GDM1 (cell line): ENCODE measurements at places on chromosomes 1 and 21.

- no peak for DNase-seq
Observed at GRCh38 chr1:44012404-44012803, 18.9 kb downstream of the SLC6A9 start.

GRCh38 chr1:192311281-192311680 lies 5.5 kb upstream of the RGS21 start:
- no peak for DNase-seq

- DNase-seq: no peak
Observed at GRCh38 chr1:91704746-91705145, 181.2 kb downstream of the TGFBR3 start.

- DNase-seq: no peak
Observed at GRCh38 chr1:200478945-200479558, 69.2 kb upstream of the ZNF281 start.

DNA sequence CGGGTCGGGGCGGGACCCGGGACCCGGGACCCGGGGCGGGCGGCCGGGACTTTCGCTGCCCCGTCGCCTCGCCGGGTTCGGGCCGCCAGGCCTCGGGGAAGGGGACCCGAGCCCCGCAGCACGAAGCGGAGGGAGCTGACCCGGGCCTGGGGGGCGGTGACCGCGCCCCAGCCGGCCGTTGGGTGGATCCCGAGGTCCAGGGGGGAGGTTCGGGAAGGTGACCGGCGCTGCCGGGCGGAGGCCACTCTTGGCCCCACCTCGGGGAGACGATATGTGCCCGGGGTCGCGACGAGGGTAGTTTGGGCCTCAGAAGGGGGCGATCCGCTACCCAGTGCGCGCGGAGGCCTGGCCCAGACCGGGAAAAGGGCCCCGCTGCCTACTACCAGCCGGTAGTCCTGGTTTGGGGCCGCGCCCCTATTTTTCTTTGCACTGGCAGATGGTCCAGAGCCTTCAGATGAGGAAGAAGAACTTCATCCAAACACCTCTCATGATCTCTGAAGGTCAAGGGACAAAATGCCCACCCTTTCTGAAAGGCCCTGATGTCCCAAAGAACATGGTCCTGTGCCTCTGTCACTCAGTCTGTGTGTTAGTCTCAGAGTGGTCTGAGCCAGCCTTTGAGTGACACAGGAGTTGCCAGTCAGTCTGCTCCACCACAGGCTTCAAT lies 766 bp downstream of the AGO4 start:
- DNase-seq: peak; percentile 14

DNA sequence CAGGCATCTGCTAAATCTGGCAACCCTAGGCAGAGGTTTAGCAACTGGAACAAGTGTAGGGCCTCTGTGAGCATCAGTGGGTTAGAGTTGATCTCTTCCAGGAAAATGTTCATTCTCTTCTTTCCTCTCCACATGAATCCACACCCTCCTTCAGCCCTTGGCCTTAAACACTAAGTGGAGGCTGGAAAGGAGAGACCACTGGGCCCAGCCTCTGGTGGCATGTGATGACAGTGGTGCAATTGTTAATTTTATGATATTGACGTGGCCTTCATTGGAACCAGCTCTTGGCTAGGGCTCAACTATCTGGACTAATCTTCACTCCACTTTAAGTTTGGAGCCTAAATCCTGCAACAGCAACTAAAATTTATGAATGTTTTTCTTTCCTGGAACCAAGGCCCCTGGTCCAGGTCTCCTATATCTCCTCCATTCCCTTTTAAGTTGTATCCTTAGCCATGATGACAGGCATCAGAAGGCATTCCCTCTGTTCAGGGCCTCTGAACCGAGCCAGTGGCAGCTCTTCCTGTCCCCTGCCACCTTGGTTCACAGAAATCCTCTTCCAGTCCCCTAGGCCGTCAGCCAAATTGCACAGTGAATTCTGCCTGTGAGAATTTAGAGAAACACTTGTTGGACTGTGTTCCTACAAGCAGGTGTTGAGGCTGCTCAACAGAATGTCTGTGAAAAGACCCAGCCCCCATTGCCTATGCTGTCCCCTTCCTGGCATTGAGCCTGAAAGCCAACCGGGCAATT lies 132.2 kb downstream of the PSMG1 start:
- DNase-seq: no peak

GRCh38 chr21:41750532-41751151 lies 16.2 kb downstream of the RIPK4 start:
- no peak for DNase-seq

DNA sequence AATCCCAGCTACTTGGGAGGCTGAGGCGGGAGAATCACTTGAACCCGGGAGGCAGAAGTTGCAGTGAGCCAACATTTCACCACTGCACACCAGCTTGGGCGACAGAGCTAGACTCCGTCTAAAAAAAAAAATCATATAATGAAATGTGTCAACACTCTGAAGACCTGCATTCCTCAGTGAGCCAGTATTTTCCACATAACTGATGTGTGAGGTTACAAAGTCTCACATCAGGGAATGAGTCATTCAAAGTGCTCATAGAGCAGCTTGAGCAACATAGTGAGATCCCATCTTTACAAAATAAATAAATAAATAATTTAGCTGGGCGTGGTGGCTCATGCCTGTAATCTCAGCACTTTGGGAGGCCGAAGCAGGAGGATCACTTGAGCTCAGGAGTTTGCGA lies 65.5 kb downstream of the CASZ1 start:
- no peak for DNase-seq

GRCh38 chr1:217981430-217981829 lies 303.7 kb upstream of the RRP15 start:
- DNase-seq: no peak

- DNase-seq: no peak
Observed at GRCh38 chr1:161086457-161086856, 2.9 kb downstream of the NECTIN4 start.

DNA sequence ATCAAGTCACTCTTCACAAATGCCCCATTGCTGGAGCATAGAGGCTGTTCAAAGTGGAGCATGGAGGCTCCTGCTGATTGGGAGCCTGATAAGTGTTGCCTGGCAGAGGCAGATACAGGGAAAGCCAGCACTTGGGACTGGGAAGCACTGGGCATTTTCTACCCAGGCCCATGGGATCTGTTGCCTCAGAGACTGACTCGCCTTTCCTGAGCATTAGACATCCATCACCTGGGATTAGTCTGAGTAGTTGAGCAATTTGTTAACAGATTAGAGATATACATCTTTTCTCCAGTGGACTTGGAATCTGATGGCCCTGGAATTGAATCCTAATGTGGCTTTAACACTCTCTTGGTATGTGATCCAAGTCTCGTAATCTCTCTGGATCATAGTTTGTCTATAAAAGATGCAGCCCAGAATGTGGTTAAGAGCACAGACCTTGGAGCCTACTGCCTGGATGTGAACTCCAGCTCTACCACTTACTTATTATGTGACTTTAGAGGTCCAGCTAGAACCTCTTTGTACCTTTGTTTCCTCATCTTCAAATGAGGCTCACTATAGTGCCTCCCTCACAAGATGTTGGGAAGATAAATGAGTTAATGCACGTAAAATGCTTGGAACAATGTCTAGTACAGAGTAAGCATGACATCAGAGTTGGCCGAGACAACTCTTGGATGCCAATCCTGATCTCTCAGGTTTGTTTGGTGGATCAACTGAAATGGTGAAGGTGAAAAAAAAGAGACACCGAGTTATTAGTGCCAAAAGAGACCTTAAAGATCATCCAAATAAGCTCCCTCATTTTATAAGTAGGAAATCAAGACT lies 38.3 kb upstream of the NRDC start:
- no peak for DNase-seq

GRCh38 chr1:47469390-47469759 lies 31.5 kb downstream of the FOXD2 start:
- no peak for DNase-seq

DNA sequence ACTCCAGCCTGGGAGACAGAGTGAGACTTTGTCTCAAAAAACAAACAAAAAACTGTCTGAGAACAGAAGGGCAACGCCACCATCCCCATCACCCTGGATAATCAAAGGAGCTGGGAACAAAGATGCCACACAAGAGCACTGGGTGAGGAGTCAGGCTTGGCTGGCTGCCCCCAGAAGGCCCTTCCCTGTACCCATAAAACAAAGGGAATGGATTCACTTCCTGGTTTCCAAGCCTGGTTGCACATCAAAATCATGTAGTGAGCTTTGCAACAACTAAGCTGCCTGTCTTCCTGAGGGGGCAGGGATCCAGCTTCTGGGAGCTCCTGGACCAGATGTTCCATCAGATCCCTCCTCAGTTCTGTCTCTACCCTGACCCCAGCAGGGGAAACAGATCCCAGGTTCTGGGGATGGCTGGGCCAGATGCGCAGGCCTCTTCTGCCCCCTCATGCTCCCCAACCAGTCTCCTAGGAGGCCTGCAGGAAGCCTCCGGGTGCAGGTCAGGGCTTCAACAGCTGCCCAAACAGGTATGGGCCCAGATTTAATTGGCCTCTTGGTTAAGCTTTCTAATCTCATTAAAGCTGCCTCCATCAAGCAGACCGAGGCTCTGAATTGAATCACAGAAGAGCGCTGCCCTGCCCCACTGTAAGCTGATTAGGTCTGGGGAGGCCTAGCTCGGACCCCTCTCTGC lies 97.8 kb downstream of the MRPL37 start:
- DNase-seq: no peak

- DNase-seq: no peak
Observed at GRCh38 chr1:14522077-14522925, 76.2 kb upstream of the KAZN start.

DNA sequence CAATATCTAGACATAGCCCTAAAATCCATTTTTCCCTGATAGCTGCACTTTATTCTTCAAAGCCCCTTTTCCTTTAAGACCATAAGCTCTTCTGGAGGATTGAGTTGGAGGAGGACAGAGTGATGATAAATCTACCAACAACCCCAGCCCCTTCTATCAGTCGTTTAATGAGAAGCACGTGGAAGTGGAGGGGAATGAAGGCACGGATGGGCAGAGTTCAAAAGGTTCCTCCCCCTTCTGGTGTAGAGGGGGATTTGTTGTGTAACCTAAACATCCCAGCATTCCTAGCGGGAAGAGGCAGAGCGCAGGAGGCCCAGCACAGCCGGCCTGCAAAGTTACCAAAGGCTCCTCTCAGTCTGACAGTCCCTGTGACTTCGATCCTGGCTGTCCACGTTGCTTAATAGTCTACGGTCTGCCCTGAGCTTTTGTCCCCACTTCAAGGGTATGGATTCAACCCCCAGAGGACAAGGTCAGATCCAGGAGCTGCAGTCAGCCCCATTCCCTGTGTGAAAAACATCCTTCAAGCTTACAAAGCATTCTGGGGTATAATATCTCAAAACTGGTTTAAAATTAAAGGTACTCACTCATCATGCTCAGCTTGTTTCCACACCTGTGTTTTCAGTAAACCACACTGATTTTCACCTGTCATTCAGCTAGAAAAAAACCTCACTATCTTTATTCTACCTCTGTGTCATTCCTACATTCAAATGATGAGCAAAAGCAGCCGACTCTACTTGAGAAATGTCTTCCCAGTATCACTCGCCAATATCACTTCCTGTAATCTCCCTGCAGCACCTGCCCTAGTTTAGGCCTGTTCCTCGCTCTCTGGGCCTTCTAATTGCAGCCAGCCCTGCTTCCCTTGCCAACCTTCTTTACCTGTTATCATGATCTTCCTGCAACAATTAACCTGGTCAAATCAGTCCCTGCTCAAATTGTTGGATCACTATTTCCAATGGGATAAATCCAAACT lies 117.9 kb downstream of the PLPP3 start:
- no peak for DNase-seq

DNA sequence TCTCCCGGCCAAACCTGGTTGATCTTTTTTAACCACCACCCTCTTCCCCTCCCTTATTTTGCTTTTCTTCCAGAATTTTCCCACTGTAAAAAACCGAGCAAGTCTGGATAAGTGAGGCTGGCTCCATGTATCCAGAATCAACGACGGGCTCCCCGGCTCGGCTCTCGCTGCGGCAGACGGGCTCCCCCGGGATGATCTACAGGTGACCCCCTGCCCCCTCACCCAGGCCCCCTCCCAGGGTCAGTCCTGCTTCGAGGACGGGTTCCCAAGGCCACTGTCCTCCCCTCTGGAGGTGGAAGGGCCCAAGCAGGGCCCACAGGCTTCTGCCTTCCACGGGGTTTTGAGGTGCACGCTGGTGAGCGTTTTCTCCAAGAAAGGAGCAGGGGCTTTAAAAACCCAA lies 5.2 kb upstream of the KCNAB2 start:
- no peak for DNase-seq

DNA sequence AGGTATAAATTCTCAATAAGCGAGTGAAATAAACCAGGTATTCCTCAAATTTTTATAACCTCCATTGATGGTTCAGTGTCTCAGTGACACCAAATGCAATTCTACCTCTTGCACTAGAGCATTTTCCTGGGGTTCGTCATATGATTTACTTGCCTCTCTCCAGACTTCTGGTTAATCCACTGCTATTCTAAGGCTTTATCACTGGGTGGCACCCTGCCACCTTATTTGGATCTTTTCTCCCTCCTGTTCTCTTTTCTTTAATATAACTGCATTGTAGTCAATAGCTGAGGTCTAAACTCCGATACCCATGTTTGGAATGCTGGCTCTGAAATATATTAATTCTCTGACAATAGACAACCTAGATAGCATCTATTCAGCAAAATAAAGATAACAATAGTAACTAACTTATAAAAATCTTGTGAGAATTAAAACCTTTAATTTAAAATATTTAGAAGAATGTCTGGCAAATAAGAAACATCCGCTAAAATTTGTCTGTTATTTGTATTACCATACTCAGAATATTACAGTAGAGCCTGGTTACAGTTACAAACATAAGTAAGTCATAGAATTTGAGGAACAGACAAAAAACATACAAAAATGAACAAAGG lies 436.4 kb downstream of the PLA2G4A start:
- DNase-seq: peak; percentile 17

DNA sequence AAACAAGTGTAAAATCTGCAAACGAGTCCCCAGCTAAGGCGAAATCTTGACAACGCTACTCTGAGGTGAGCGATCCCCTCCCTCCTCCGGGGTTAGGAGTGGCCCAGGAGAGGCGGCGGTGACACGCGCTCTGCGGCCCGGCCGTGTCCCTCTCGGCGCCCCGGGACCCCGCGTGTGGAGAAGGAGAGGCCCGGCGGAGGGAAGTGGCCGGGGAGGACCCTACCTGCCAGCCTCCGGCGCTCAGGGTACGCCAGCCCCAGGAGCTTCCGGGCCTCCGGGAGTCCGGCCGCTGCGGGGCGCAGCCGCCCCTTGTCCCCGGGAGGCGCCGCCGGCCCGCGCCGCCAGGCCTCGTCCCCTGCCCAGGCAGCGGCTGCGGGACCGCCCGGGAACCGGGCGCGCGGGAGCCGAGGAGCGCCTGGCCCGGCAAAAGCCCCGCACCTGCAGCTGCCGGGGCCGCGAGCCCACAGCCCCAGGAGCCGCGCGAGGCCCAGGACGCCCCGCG lies 543 bp downstream of the ABCB10 start:
- DNase-seq: no peak
